ENCODE measurements at places on chromosomes 1 and 21. TPM values are rescaled to one million over a fixed set of nuclear protein-coding genes. Genes with fewer than 3 reads are reported as not detected.

The PGLYRP4 gene
- total RNA-seq, result not detected

The TGFBR3 gene
- 7.9 TPM for total RNA-seq

The IL23R gene
- not detected for total RNA-seq

The OR2T35 gene
- not detected for total RNA-seq

The SCAF4 gene
- 21.1 TPM for total RNA-seq

The DSTYK gene
- total RNA-seq, result 9.2 TPM

The GNG4 gene
- total RNA-seq, result 13.0 TPM

All from A549 treated with dexamethasone at 1 μM for 4 hours (cell line).